ENCODE measurements at places on chromosomes 5 and 9.
A peak's percentile ranks its signal among the peaks of the same experiment; 100 is the strongest.

DNA sequence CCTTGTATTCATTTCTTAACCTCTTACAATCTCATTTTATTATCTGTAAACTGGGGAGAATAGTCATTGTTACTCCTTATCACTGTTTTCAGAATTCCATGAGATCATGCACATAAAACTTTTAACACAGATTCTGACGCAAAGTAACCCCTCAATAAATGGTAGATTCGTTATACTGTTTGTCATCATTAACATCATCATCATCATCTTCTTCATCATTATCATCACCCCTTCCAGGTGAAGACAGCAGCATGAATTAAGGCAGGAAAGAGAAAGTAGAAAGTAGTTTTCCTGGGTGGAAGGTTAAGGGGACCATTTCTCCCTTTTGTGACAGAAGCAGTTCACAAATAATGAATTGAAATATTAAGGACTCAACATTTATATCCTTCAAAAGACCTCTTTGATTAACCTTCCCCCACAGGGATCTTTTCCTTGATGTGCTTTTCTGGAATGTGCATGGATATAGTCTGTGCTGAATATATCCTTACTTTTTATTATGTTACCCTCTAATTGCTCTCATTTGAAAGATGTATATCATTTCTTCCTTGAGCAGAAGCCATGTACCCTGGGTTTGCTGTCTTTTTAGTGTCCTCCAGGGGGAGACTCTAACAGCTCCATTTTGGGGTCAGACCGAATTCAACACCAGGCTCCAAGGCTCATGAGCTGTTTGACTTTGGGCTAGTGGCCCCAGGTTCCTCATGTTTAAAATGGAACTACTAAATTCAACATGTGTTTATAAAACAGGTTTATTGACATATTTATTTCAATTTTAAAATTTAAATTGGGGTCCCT is 1029.9 kb upstream of the WWC1 start:
- ATAC-seq, result peak; percentile 45

DNA sequence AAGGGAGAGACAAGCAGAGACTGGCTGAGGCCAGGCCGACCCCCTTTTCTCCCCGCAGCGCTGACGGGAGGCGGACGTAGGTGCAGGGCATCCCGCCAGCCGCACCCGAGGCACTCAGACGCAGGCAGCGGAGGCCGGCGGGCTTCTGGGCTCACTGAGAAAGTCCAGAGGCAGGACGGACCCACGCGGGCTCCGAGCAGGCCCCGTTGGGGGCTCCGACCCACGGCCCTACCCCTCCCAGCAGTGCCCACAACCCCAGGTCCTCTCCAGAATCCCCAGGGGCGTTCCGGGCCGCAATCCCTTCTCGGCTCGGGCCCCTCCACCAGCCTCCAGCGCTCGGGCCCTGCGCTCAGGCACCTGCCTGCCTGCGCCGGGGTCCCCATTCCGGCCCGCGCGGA is 543 bp downstream of the MTMR12 start:
- peak; percentile 34 for ATAC-seq

- no peak for ATAC-seq
Measured at GRCh38 chr9:16060436-16061129, 507.7 kb downstream of the CCDC171 start.

DNA sequence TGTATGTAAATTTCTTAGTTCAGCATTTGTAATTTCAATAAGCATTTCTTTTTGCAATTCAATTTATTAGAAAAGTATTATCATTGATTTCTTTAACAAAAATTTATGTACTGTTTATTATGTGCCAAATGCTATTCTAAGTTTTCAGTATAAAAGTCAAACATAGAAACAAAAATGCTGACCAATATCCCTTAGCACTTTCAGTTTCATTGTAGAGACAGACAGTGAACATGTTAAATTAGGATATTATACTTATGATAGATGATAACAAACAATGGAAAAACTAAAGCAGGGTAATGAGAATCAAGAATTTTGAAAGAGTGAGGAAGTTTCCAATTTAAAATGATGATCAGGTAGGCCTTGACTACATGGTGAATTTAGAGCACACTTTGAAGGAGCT is 1106.0 kb downstream of the TAF11L14 start:
- no peak for ATAC-seq

DNA sequence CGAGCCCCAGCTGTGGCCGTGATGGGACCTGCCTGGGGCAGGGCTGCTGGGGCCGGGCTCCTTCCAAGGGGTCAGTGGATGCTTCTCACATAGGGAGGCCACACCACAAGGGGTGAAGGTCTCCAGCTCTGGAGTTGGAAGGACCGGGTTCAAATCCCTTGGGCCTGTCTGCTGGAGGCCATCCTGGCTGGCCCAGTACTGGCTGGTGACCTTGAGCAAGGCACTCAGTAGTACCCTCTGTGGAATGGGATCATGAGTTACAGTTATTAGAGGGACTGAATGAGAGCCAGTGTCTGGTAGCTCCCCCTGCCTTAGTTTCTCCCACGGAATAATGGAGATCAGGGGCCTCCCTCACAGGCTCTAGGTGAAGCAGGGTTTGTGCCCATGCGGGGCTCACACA is 58.3 kb downstream of the LMX1B start:
- no peak for ATAC-seq

GRCh38 chr5:149416987-149417710 is 38.1 kb upstream of the IL17B start:
- ATAC-seq, result peak; percentile 54

- ATAC-seq, result peak; percentile 44
Measured at GRCh38 chr5:163504079-163504931, 1.1 kb upstream of the MAT2B start.

DNA sequence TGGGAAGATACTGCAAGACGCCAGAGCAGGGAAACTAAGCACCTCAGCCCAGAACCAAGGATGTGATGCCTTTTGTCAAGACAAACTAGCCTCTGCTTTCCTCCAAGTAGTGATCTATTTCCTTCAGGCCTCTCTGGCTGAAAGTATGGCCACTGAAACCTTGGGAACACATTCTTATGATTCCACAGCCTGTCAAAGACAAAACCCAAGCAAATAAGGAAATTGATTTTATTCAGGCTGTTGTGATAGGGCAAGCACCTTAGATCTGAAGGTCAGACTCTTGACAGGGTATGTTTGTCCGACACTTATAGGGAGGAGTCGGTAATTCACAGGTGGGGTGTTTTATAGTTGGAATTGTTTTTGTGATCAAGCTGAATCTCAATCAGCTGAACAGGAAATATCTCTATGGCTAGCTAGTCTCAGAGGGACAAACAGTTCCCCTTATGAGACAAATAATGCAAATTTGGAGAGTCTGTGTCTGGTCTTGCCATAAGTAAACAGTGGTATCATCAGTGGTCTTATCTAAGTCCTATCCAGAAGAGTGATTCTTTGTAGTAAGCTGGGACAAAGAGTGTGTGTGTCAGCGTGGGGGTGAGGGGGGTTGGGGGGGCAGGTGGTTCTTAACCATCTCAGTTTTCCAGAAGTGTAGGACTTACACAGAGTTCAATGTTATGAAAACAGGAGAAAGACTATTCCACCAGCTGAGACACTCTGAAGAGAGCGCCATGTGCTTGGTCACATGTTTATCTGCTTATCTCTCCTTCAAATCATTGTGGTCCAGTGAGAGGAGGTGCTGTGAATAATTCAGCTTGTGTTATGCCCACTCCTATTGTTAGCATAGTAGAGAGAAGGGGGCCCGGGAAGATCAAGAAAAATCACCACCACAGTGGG is 6.7 kb upstream of the ZCCHC10 start:
- peak; percentile 44 for ATAC-seq

DNA sequence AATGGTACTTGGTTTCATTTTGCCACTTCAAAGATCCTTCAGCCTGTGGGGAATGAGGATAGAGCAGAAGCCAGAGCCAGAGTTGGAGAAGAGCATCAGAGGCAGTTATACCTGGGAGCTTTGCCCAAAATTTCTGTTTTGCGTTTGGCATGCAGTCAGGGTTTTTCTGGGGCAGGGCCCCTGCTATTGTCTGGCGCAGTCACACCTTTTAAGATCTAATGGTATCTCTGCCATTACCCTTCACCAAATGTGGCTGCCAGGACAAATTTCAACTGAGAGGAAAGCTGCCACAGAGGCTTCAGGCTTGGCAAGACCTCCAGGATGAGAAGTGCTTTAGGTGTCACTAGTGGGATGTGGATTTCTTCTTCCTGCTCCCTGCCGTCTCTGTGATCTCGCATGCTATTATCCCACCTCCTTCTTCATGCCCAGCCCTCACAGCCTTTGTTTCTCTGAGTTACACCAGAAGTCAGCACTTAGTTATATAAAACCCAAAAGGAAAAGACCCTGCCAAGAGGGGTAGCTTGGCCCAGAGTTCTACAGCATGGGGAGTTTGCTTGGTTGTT is 357.0 kb downstream of the TLE4 start:
- ATAC-seq, result no peak

- peak; percentile 40 for ATAC-seq
Measured at GRCh38 chr5:115461506-115462290, 82.9 kb downstream of the FEM1C start.

DNA sequence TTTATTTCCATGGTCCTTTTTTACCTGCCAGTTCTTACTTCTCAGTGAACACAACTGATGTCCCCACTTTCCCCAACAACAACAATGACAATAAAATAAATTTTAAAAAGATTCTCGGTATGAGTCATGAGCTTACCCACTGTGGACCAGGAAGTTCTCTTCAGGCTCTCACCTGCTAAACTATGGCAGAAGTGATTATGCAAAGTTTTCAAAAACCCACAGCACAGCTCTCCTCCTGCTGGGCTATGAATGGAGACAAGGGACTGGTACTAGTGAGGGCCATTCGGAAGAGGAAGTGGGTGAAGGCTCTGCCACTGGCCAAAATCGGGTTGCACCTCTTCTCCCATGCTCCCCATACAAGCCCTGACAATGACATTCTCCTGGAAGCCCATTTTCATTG is 429.4 kb downstream of the PIK3R1 start:
- no peak for ATAC-seq

- peak; percentile 92 for ATAC-seq
Measured at GRCh38 chr9:77457916-77458592, 190.1 kb downstream of the GNA14 start.

DNA sequence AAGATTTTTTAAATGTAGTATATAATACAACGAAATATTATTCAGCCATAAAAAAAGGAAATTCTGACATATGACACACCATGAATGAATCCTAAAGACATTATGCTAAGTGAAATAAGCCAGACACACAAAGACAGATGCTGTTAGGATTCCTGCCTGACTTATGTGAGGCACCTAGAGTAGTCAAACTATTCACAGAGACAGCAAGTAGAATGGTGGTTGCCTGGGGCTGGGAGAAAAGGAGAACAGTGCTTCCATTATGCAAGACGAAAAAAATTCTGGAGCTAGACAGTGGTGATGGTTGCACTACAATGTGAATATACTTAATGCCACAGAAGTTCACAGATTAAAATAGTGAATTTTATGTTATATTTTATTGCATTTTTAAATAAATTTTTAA is 66.8 kb downstream of the SPOCK1 start:
- no peak for ATAC-seq

DNA sequence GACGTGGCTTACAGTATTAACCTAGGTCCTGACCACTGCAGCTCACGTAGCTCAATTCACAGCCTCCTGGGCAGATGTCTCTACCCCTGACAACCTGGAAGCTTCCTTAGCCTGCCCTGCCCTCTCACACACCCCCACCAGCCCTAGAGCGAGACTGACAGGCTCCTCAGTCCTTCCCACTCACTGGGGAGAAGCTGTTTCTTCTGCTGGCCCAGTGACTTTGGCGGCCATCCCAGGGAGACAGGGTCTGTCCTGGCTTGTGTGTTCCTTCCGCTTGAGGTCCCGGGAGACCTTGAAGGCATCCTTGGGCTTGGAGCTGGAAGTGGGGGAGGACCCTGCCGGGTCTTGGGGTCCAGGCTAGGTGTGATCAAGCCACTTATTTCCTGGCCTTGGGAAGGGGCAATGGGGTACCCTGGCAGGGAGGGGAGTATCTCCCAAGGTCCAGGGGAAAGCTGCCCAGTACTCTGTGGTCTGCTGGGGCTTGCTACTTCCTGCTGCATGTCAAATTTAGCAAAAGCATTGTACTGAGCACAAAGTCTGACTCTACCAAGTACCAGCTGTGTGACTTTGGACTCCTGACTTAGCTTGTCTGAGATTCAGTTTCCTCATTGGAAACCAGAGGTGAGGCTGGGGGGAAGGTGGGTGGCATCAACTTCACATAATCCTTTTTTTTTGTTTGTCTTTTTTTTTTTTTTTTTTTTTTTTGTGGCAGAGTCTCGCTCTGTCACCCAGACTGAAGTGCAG is 1.9 kb downstream of the MIGA2 start:
- ATAC-seq, result no peak

DNA sequence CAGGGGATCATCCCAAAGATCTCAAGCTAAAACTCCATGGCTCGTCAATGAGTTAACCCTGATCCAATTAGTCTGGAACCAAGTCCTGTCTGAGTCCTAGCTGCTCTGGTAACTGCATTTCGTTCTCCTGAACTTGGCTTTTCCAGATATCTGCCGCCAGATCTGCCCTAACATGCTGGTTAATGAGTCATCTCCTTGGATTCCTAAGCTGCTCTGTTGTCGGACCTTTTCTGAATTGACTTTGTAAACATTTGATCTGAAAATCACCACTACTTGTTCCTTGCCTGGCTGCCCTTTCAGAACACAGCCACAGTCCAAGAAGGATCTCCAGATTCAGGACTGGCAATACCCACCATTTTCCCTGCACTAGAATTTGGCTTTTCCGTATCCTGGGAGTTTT is 473.0 kb downstream of the ZSWIM6 start:
- ATAC-seq, result peak; percentile 85

DNA sequence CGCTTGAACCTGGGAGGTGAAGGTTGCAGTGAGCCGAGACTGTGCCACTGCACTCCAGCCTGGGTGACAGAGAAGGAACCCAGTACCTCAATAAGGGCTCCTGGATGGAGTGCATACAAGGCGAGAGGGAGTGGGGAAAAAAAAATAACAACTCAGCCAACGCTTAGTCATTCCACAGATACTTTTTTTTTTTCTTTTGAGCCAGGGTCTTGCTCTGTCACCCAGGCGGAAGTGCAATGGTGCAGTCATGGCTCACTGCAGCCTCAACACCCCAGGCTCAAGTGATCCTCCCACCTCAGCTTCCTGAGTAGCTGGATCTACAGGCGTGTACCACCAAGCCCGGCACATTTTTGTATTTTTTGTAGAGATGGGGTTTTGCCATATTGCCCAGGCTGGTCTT is 59.5 kb upstream of the GGTA1 start:
- ATAC-seq, result no peak

GRCh38 chr5:166561759-166562158 is 1729.7 kb upstream of the WWC1 start:
- ATAC-seq, result no peak

DNA sequence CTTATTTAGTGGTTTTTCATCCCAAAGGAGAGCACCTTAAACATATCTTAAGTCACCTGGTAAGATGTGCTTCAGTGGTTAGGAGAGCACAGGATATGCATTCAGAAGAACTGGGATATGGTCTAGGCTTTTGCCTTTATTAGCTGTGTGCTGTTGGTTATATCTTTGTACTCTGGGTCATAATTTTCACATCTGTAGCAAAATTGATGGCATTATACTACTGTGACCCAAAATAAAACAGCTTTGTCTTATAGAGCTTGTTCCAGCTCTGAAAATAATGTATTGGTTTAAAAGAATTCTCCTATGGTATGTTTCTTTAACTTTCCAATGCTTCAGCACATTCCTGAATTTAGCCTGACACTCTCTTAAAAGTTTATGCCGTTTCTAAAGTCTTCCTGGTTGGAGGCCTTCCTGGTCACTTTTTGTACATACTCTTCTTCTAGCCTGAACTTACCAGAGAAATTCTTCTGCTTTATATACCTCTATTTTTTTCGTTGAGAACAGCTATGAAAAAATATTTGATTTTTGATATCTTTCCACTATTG is 337.1 kb upstream of the MPDZ start:
- ATAC-seq, result no peak
